ENCODE measurements at places on chromosomes 4 and X.

GRCh38 chrX:25665431-25665830, 472.7 kb upstream of the MAGEB18 start:
- DNase-seq = no peak

- no peak for DNase-seq
Observed at GRCh38 chr4:70364002-70364401, 3.4 kb downstream of the SMR3A start.

DNA sequence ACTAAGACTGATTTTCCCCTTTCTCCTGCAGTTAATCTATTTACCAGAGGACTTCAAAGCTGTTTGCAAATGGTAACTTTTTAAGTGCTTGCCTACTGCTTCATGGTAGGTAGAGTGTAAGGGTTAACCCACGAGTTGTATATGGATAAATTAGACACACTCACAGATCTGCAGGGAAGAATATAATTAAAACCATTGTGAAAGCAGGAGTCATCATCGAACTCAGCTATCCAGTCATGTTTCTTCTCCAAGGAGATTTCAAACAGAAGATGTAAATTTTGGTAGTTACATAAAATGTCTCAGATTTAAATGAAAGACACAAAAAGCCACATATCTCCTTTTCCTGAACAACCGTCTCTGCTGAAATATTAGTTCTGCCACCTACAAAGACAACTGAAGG, 549 bp upstream of the XG start:
- no peak for DNase-seq

- no peak for DNase-seq
Observed at GRCh38 chr4:87390551-87390890, 467 bp downstream of the HSD17B11 start.

- no peak for DNase-seq
Observed at GRCh38 chrX:134544513-134545151, 84.7 kb downstream of the HPRT1 start.

GRCh38 chr4:40916880-40917279, 167.1 kb downstream of the NSUN7 start:
- peak; percentile 59 for DNase-seq

DNA sequence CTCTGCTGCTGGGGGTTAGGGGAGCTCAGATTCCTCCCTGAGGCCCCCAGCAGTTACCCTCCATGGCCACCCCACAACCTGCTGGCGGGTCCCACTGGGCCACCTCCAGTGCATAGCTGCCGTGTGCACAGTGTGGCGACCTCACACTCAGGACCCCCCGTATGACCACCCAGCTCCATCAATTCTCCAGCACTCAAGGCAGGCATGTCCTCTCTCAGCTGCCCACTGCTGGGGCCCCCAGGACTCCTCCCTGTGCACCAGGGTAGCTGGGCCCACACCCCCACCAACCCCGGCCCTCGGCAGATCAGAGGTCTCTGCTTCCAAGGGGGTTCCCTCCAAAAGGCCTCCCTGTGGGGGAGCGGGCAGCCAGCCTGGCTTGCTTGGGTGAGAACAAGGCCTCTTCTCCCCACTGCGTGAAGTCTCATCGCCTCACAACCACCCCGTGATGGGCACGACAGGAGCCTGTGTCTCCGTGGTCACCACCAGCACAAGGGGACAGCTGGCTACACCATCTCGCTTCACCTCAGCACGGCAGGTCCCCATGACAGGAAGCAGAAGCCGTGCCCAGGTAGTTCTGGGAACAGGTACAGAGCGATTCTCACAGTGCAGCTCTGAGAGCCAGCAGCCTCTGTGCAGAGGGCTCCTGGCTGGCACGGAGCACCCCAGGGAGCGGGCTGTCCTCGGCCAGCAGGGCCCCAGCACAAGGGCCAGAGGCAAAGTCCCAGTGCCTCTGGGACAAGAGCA, 4.6 kb upstream of the HAUS3 start:
- DNase-seq = no peak

DNA sequence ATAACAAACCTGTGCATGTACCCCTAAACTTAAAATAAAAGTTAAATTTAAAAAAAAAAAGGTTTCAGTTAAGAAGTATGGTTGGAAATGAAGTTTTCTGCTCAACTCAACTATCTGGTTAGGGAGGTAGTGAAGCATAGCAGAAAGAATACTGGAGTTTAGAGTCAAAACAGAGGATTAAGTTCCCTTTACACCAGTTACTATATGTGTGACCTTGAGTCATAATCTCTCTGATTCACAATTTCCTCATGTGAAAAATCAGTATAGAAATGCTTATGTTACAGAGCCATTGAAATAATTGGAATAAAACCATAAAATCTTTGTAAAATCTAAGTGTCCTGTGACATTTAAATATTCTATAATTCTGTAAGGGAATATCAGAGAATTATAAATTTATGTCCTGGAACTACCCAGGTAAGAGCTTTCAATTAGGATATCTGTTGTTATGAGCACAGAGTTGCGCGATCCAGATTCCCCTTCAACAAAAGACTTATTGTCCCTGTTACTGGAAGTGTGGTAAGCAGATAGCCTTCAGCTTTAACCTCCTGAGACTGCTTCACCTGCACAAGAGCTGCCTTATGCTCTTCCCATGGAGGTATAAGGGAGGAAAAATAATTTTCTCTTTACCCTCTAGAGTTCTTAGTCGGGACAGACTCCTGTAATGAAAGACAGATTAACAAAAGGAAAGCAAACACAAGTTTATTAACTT, 203.8 kb upstream of the NRK start:
- DNase-seq = no peak

DNA sequence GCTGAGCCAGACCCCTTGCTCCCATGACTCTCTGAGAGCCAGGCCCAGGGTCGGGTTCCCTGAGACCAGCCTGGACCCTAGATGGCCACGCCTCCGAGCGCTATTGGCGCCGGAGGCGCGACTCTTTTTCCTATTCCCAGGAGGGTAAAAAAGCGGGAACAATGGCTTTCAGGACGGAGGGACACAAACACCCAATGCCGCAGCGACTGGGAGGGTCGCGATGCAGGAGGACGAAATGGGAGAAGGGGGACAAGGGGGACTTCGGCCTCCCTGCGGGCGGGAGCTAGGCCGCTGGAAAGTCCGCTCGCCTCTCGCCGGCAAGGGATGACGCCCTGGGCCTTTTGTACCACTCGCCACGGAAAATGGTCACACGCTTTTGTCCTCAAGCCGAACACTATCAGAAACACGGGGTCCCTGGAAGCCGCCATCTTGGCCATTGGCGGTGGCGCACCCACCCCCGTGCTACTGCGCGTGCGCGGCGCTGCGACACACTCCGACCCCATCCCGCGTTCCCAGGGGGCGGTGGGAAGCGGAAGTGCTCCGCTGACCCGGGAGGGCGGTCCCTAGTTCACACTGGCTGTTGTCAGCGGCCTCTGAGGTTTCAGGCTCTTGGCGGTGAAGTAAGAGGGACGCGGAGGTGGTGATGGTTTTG, 98.4 kb downstream of the ZNF674 start:
- peak; percentile 85 for DNase-seq

GRCh38 chrX:37746951-37747350, 32.9 kb upstream of the CYBB start:
- no peak for DNase-seq

DNA sequence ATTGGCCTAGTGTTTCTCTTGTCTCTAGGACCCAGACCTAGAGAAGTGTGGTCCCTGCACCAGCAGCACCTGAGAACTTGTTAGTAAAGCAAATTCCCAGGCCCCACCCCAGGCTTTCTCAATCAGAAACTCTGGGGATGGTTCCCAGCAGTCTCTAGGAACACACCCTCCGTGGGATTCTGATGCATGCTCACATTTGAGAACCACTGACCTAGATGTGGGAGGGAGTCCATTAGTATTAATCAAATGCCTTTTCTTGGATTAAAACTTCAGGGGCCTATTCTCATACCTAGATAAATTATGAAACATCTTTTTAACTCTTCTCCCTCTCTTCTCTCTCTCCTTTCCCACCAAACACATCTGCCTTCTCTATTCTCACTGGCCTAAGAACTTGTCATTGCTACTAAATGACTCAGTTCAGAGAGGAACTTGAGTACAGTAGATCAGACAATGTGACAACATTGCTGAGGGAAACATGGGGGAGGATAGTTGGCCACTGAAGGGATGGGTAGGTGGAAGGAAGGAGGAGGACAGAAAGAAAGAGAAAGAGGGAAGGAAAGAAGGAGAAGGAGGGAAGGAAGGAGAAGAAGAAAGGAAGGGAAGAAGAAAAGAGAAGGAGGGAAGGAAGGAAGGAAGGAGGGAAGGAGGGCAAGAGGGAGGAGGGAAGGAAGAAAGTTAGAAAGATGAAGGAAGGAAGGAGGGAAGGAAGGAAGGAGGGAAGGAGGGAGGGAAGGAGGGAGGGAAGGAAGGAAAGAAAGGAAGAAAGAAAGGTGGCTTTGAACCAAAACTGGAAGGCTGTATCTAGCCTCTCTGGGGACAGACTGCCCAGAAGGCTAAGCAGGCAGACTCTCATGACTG, 132.7 kb upstream of the MAP3K15 start:
- no peak for DNase-seq

GRCh38 chr4:99832321-99832720, 15.7 kb downstream of the DAPP1 start:
- DNase-seq = no peak

GRCh38 chrX:10685923-10686595, 65.7 kb upstream of the MID1 start:
- no peak for DNase-seq

DNA sequence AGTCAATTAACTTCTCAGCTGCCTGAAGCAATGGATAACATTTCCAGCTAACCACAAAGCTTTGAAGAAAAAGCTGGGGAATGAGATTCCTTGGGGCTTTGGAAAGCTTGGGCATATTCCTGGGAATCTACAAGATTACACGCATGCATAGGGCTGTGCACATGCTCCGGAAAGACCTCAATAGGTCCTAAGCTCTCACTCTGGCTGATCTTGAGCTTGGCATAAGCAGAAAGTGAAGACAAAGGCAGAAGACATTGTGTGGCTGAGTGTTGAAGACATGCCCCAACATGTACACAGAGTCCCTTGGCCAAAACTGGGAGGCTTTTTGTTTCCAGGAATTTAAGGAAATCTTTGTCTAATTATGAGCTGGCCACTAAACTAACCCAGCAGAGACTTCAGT, 31.2 kb downstream of the ATG4A start:
- no peak for DNase-seq

DNA sequence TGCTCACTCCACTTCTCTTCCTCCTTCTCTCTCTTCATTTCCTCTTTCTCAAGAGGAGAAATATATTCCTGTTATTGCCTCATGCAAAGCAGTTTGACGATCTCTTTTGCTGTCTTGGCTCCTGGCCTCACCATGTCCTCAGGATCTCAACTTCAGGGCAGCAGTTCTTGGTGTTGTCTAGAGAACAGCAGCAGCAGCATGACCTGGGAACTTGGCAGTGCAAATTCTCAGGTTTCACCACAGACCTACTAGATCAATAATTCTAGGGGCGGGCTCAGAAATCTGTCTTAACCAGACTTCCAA, 193.4 kb upstream of the EDNRA start:
- no peak for DNase-seq
